Stimulated activated CD4-positive, alpha-beta T cell treated with anti-CD3 and anti-CD28 coated beads, TNF-alpha, amount 100 ng/mL, for 1 hour (primary cell): ENCODE measurements at places on chromosomes 3 and 15.

DNA sequence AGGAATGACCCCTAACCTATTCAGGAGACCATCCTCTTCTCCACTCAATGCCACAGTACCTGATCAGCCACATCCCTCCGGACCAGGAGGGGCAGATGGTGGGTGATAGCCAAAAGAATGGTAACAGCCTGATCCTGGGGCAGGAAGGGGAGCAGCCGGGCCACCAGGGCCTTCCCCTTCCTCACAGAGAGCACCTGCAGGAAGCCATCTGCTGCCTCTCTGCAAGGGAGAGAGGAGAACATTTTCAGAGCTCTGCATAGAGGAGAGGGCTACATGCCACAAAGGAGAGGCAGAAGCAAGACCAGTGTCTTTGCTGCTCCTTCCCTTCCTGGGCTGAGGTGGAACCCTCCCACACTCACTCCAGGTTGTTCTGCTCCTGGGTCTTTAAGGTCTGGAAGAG lies 5.5 kb upstream of the SPG11 start:
- no peak for DNase-seq

GRCh38 chr3:127112796-127113570 lies 79.9 kb upstream of the PRR23E start:
- no peak for DNase-seq

GRCh38 chr15:35696767-35697231 lies 150.8 kb upstream of the DPH6 start:
- no peak for DNase-seq

DNA sequence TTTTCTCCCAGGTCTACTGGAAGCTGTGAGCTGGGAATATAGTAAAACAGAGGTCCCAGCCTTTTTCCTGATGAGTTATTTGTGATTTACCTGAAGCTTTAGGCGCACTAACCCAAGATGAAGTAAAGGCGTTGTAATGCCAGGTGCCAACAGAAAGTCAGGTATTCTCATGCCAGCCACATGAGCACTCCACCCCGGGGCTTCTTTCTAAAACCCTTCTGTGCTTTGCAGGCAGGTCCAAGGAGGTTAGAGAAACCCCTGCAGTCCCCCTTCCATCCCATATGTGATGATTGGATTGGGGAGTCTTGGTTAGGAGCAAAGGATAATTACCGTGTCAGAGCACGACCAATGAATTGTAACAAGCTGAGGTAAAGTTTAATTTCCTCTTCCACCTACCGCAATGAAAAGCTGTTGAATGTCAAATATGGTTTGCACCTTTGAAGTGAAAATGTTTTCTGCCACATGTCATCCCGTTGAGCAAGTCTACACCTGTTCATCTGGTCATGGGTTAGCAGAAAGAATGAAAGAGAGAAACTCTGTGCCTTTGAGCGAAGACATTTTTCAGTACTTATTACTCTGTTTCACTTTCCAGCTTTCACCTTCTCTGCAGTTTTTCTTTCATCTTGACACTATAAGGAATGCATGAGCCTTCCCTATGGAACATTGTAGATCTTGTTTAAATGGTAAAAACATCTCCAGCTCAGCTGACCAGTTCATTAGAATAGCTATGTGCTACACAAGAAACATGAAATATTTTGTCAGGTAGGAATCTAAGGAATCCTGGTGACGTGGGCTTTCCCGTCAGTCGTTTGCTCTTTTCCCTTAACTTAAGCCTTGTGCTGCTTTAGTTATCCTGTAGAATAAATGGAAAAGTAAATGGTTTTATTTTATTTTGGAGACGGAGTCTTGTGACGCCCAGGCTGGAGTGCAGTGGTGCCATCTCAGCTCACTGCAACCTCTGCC lies 204.6 kb upstream of the IL12A start:
- no peak for DNase-seq

- no peak for DNase-seq
Observed at GRCh38 chr3:186653984-186654383, 11.8 kb upstream of the HRG start.

DNA sequence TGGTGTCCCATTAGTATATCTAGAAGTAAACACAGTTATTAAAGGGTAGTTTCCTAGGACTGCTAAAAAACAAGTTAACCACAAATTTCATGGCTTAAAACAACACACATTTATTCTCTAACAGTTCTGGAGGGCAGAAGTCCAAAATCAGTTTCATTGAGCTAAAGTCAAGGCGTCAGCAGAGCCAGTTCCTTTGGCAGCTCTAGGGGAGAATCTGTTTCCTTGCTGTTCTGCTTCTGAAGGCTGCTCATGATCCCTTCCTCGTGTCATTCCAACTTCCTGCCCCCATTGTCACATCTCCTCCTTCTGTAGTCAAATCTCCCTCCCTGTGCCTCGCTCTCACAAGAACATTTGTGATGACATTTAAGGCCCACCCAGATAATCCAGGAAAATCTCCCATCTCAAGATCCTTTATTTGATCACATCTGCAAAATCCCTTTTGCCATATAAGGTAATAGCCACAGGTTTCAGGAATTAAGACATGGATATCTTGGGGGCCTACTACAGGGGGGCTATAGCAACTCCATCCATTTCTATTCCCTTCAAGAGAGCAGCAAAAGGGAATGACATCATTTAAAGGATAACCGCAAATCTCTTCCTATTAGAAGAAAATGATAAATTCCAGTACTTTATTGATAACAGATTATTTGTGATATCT lies 50.1 kb downstream of the GPR176 start:
- no peak for DNase-seq

DNA sequence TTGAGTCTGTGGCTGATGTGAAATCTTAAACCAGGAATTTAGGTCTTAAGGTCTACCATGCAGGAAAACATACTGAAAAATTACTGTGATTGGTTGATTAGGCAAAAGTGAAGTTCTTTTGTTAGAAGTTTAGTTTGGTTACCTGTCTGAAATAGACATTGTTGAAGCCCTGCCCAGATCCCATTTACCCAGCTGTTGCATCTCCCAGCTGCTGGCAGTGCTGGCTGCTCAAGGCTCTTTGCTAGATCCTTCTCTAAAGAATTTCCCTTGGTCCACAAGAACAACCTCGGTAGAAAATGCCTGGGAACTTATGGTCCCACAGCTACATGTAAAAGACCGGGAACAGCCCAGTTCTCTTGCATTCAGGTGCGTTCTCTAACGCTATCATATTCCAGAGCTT lies 137.3 kb downstream of the EDEM1 start:
- no peak for DNase-seq

DNA sequence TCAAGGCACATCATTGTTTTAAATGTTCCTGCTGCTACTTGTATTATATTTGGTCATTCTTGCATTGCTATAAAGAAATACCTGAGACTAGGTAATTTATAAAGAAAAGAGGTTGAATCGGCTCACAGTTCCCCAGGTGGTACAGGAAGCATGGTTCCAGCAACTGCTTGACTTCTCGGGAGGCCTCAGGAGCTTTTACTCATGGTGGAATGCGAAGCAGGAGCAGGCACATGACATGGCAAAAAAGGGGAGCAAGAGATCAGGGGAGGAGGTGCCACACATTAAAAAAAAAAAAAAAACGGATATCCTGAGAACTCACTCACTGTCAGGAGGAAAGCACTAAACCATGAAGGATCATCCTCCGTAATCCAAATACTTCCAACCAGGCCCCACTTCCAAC lies 286.9 kb upstream of the PLSCR5 start:
- no peak for DNase-seq

GRCh38 chr3:32820971-32821685 lies 3.3 kb downstream of the TRIM71 start:
- DNase-seq, result no peak

DNA sequence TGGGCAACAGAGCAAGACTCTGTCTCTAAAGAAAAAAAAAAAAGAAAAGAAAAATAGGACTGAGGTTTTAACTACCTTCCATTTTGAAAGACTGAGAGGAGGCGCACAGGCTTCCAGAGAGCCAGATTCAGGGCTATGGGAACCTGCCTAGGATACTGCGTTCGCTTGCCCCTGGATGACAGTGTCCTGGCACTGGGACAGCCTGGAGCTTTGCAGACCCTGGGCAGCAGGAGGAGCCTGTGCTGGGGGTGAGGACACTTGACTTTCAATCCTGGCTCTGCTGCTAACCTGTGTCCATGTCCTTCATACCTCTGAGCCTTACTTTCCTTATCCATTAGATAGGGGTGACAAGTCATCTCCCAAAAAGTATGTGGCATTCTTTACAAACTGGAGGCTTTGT lies 31.2 kb downstream of the CD276 start:
- DNase-seq, result no peak

DNA sequence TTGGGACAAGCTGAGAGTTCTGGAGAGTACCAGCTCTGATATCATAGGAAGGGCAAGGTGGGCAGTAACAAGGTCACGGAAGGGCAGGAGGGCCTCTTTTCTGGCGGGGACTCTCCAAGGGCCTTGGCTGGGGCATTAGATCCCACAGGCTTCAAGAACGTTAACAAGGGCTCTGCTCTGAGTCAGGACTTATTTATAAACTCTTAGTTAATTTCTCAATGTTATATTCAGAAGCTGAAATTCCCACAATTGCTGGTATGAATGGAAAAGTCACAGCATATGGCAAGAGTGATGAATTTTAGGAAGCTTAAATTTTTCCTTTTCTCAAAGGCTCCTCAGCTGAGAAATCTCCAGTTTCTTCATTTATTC lies 320.2 kb upstream of the TBC1D5 start:
- no peak for DNase-seq

DNA sequence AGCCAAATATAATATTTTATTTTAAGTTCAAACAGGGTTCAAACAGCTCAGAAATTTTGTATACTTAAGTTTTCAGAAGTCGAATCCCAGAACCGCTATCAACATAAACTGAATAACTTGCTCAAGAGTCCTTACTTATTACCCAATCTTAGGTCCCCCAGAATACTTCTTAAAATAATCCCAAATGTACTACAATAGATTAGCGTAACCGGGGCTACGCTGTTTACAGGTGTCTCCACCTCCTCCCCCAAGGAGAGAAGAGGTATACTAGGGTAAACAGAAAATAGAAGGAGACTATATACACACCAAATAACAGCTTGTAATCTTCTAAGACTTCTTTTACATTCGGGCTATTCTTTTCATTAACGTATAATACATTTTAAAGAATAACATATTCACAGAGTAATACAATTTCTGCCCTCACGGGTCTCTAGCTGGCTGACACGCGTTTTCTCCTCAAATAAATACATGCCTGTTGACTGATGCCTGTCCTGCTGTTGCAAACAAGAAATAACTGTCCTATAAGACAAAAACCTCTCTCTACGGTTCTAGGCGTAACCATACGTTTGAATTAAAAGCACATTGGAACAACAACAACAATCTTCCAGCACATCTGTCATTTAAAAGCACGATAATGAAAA lies 1.3 kb downstream of the DENND4A start:
- DNase-seq, result no peak

GRCh38 chr3:196660381-196661166 lies 21.1 kb downstream of the NRROS start:
- no peak for DNase-seq

- DNase-seq, result no peak
Observed at GRCh38 chr3:109413049-109413448, 75.7 kb upstream of the DPPA4 start.

- peak; percentile 4 for DNase-seq
Observed at GRCh38 chr15:38474155-38474757, 20.3 kb downstream of the FAM98B start.

DNA sequence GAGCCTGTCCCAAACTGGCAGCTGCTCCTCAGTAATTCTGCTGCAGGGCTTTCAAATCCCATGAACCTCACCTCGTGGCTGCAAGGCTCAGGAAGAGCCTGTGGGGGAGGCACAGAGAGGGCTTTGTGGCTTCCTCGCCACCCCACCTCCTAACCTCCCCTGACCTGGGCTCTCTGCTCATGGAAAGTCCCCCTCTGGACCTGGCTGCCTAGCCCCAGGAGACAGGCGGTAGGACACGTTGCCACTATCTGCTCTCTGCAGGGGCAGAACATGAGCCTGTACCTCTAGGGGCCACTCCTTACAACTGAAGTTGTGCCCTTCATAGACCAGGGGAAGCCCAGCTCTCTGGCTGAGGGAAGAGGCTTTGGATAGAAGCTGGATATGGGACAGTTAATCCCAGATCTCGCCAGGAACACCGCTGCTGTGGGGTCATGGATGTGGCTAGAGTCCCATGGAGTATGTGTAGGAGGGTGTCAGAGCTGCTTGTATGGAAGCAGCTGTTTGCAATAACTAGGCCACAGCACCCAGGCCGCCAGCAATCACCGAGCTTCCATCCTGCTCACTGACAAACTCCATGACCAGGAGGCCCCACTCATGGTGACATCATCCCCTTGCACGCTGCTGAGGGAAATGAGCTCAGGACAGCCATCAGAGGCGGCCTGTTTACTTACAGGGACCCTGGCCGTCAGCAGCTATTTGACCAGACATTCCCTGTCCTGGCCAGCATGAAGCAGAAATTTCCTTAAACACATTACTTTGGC lies 34.0 kb upstream of the CILP start:
- no peak for DNase-seq

GRCh38 chr3:4531478-4532025 lies 38.4 kb downstream of the ITPR1 start:
- no peak for DNase-seq

DNA sequence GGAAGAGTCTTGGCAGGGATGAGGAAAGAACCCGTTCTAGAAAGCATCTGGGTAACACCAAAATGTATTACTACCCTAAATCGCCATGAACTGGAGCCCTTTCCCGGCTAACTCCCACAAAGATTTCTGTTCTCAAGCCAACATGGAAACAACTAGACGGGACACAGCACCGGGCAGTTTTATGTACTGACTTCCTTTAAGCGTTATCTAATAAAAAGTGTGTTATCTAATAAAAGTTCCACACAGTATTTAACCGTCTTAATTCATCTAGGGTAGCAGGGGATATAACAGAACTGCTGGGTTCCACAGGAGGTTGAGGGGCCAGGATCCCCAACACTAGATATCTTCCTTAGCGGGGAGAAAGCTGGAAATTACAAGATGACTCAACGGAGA lies 347 bp upstream of the C3orf62 start:
- DNase-seq, result no peak

DNA sequence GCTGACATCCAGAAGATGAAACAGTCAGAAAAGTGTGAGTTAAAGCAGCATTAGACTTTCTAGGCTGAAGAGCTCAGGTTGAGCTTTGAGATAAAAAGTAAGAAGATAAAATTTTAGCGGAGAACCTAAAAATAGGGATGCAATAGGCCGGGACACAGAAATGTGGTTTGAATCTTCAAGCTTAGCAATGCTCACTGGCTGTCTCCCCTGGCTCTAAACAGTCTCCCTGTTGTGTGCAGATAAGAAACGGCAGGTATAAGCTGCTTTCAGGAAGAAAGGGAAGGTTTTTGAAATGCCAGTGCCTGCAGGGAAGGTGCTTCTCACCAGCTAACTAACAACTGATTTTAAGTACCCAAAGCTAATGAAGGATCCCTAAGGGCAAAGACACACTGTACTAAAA lies 718.7 kb upstream of the SGO1 start:
- DNase-seq, result no peak
